Left lung (tissue), 14 donors: ENCODE measurements at places on chromosomes 1 and 21. TPM values are rescaled to one million over a fixed set of nuclear protein-coding genes. Genes with fewer than 3 reads are reported as not detected.

GRCh38 chr1:200353232-200353631 lies 56.6 kb downstream of the ZNF281 start:
- H3K36me3 ChIP-seq: no peaks in the 10 kb centered on the region
- DNase-seq: no peak
- peaks cover 42% of the 10 kb centered on the region for H3K4me1 ChIP-seq

DNA sequence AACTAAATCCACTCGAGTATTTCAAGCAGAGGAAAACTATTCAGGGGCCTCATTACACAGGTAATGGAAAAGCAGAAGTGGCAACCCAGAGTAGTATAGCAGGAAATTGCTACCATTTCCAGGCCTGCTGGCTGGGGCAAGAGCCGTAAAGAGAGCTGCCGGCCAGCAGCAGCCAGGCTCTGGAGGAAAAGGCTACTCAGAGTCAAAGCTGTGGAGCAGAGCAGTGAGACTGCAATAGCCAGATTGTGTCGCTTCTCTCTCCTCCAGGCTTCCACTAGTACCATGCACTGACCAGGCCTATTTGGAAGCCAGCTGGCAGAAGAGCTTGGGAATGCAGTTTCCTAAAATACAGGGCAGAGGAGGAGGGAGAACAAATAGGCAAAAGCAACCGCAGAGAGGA lies 155.5 kb downstream of the OMA1 start:
- H3K4me1 ChIP-seq: peaks cover 7% of the 10 kb centered on the region
- no peak overlapping the region for H3K4me3 ChIP-seq
- no peaks in the 10 kb centered on the region for H3K36me3 ChIP-seq
- DNase-seq: no peak

- H3K27me3 ChIP-seq: no peaks in the 10 kb centered on the region
- peaks cover 46% of the 10 kb centered on the region for H3K4me1 ChIP-seq
- peak overlapping the region; percentile 95 for H3K27ac ChIP-seq
- no peak for DNase-seq
- H3K36me3 ChIP-seq: no peaks in the 10 kb centered on the region
Observed at GRCh38 chr21:31732597-31733550, 956 bp upstream of the SCAF4 start.

GRCh38 chr1:206772243-206772937 lies at the start of gene IL10:
Gene IL10, minus strand, starts transcription at chr1:206772494. Its CDS starts 59 bp downstream, at chr1:206772435.
- DNase-seq: peak; percentile 67
- H3K27me3 ChIP-seq: no peaks in the 10 kb centered on the region
- no peak within 1 kb of the TSS for H3K4me3 ChIP-seq
- peaks cover 69% of the 10 kb centered on the region for H3K4me1 ChIP-seq
- peak within 1 kb of the TSS; percentile 80 for H3K27ac ChIP-seq

GRCh38 chr1:29823561-29823960 lies 587.2 kb downstream of the PTPRU start:
- no peak overlapping the region for H3K4me3 ChIP-seq
- H3K36me3 ChIP-seq: no peaks in the 10 kb centered on the region
- peaks cover 75% of the 10 kb centered on the region for H3K27me3 ChIP-seq
- H3K4me1 ChIP-seq: no peaks in the 10 kb centered on the region
- DNase-seq: no peak

- peaks cover 4% of the 10 kb centered on the region for H3K27me3 ChIP-seq
- no peaks in the 10 kb centered on the region for H3K36me3 ChIP-seq
- H3K4me1 ChIP-seq: peaks cover 20% of the 10 kb centered on the region
- no peak overlapping the region for H3K27ac ChIP-seq
- no peak overlapping the region for H3K4me3 ChIP-seq
Observed at GRCh38 chr1:150546294-150546937, 2.8 kb upstream of the ADAMTSL4 start.

GRCh38 chr1:213568929-213569815 lies 418.6 kb upstream of the PROX1 start:
- no peak for DNase-seq
- no peaks in the 10 kb centered on the region for H3K27me3 ChIP-seq
- H3K4me1 ChIP-seq: no peaks in the 10 kb centered on the region
- H3K36me3 ChIP-seq: no peaks in the 10 kb centered on the region

TNFRSF9 gene
- 4.3 TPM for total RNA-seq
